ENCODE measurements at places on chromosomes 7 and 10.

DNA sequence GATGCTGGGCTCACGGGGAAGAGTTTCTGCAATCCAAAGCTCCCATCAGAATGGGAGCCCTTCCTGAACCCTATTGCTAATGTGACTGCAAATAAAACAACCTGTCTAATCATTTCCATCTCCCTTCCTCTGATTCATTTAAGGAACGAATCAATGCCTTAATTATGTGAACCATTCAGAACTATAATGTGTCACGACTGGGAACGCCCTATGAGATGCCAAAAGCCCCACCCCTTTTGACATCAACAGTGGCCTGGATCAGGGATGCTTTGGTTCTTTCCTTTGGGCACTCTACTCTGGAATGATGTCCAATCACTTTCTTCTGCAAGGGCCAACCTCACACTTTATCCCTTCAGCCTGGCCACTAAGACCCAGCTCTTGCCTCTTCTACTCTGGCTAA, 195.4 kb upstream of the AOAH start:
- no peak for DNase-seq

GRCh38 chr10:14879928-14880193, 1.2 kb downstream of the SUV39H2 start:
- DNase-seq = no peak

DNA sequence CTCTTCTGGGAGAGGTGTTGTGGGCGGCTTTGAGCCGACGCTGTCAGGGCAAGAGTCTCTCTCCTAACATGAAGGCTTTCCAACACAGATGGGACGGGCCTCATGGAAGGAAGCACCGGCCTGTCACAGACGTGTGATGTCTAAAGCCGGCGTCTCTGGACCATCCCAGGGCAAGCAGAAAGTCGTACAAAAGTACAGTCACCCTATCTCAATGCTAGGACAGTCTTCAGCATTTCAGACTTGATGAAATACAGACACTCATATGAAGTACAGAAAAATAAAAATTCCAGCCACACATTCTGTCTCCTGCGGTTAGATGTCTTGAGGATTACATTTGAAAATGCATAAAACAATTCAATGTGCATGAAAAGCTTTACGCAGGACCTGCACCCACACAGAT, 30.6 kb downstream of the CYP2W1 start:
- no peak for DNase-seq

GRCh38 chr7:149886018-149886415, 12.2 kb downstream of the ATP6V0E2 start:
- no peak for DNase-seq

DNA sequence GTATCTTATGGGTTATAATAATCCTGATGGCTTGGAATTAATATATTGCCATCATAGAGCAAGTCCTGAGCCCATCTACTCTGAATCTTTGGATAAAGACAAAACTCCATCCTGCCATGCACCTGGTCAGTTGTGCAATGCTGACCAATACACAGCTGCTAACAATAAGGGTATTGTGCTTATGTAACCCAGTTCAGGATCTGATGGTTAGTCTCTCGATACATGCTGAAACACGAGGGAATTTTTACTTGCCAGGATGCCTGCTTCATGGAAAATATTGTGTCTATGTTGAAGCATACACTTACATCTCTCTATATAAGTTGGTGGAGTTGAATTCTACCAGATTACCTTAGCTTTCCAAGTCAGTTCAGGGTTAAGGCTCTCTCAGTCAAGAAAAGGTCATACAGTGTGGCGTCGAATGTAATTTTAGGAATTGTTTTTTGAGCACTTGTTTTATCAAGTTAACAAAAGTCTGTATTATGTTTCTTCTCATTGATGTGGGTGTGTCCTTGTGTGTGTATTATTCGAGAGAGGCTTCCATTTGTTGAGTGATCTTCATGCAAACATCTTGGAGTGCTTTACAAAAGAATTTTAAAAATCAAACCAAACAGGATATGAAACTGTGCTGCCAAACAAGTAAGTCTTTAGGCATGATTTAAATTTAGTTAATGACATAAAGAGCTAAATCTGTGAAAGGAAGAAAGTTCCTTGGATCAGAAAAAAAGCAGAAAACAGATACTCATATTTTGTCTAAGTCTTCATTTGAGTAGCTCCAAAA, 449.1 kb downstream of the SUGCT start:
- no peak for DNase-seq

DNA sequence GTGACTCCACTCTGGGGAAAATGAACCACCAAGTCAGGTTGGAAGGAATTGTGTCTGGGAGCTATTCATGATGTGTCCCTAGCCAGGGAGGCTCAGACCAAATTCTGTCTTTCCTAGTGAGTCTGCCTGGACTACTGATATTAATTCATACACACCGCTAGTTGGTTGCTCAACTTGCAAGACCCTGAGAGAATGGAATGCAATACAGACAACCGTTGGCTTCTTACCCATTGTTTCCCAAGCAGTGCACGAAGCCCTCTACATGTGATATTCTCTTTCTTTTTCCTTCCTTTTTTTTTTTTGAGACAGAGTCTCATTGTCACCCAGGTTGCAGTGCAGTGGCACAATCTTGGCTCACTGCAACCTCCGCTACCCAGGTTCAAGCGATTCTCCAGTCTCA, 19.4 kb upstream of the SRGN start:
- DNase-seq = no peak

- DNase-seq = no peak
Measured at GRCh38 chr7:32140210-32140939, 70.2 kb upstream of the PDE1C start.

DNA sequence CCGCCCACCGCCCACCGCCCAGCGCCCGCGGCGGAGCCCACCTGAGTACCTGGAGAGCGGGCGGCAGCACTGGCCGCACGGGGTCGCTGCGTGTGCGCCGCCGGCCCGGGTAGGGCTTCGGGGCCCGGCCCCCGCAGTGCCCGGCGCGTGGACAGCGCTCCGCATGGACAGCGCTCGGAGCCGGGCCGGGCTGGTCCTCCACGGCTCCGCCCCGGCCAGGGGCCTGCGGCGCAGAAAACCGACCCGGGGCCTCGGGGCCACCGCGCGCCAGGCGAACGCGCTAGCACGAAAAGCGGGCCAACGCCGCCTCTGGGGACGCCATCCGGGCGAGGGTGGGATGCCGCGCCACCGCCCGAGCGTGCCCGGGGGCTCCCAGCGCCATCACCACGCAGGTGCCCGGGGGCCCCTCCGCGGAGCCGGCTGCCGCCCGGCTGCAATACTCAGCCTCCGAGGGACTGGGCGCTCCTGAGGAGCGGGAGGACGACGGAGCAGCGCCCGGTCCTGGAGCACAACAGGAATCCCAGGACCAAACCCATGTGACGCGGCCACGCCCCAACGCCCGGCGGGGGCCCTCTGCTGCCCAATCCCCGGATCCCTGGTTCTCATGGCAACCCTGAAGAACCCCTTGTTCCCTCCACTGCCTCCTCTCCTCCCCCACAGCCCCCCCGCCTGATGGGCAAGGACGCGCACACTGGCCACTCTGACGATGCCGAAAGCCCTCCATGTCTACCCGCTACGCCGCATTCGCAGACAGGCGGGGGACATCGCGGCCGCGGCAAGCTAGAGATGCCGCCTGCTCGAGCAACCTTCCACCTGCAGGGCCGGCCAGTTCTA, at the start of gene GRB10:
Gene GRB10, minus strand, starts transcription at position 522 of the 834 bp plus-strand sequence. CDS start 50,574 bp downstream, outside the sequence.
- no peak for DNase-seq

- DNase-seq = no peak
Measured at GRCh38 chr7:26699766-26700165, 164.6 kb downstream of the SKAP2 start.

GRCh38 chr10:110437351-110437605, 60.4 kb upstream of the DUSP5 start:
- DNase-seq = no peak

DNA sequence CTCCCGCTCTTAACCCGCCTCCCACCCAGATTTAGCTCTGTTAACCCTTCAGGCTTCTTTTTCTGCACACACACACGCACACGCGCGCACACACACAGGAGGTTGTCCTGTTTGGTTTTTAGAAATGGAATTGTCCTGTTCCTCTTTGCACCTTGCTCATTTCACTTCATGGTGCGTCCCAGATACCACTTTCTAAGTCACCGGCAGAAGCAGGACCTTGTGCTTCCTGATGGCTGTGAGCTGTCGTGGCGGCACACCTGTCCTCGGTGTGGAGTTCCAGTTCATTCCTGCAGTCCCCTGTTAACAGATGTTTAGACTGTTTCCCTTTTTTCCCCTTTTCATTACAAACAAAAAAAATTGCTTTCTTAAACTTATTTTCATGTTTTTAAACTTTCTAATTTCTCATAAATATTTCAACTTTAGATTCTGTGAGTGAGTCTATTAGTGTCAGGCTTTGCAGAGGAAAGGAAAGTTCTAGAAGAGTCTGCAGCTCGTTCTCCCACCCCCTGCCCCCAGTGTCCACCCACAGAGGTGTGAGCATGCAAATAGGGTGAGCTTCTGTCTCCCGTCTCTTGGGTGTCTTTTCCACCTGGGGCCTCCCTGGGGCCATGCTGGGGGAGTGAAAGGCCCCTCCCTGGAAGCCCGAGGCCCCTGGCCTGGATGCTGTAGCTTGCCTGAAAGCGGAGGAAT, 85.5 kb downstream of the LHPP start:
- DNase-seq = no peak

- no peak for DNase-seq
Measured at GRCh38 chr10:97462309-97462708, 16.3 kb downstream of the ZDHHC16 start.

- DNase-seq = no peak
Measured at GRCh38 chr7:64113981-64114380, 68.7 kb downstream of the ZNF727 start.

Measured in DMS 273 treated with DMSO at 0.1 percent for 48 hours (cell line).